RWPE2 (cell line): ENCODE measurements at places on chromosomes 11 and 22.

- DNase-seq, result peak; percentile 38
Observed at GRCh38 chr11:119742263-119742861, 13.4 kb upstream of the NECTIN1 start.

DNA sequence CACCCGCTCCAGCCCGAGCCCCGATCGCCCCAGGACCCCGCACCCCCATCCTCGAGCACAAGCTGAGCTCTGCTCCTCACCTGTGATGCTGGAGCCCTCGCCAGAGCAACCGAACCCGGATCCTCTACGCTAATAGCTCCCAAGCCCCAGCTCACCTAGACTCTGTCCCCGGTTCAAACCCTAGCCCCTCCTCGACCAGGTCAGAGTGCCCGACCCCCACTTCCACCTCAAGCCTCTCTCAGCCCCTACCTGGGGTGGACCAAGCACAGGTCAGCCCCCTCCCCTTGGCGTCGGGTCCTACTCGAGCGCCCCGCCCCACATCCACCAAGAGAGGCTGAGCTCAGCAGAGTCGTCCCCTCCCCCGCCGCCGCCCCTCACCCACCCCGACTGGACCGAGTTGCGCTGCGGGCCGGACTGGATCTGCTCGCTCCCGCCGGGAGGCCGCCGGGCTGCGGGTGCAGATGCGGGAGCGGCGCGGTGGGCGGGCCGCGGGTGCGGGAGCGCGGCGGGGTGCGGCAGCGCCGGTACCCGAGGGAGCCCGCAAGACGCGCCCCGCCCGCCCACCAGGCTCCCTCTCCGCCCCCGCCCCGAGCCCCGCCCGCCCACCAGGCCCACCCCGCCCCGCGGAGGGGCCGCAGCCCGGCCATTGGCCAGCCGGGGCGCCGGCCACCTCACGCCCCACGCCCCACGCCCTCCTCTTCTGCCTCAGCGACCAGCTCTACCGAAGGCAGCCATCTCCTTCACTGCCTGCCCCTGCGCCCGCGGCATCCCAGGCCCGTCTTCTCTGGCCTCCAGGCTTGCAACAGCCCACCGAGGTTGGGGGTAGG is 577 bp upstream of the DKK3 start:
- DNase-seq, result no peak

DNA sequence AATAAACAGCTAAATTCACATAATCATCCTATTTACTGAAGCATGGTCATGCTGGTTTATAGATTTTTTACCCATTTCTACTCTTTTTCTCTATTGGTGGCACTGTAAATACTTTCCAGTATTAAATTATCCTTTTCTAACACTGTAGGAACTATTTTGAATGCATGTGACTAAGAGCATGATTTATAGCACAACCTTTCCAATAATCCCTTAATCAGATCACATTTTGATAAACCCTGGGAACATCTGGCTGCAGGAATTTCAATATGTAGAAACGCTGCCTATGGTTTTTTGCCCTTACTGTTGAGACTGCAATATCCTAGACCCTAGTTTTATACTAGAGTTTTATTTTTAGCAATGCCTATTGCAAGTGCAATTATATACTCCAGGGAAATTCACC is 10.7 kb downstream of the RAG1 start:
- no peak for DNase-seq

DNA sequence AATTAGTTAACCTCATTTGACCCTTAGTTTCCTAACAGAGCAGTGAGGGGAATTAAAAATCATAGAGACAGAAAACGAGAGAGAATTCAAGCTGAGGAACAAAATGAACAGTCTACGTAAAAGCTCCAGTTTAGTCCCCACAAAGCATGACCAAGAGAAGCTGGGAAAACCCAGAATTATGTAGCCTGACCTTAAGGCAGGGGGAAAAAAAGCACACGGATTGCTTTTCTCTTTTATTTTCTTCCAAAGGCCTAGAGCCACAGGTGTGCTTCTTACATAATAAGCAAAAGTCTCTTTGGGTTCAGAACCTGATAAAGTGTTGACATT is 514 bp upstream of the AMBRA1 start:
- DNase-seq, result no peak

DNA sequence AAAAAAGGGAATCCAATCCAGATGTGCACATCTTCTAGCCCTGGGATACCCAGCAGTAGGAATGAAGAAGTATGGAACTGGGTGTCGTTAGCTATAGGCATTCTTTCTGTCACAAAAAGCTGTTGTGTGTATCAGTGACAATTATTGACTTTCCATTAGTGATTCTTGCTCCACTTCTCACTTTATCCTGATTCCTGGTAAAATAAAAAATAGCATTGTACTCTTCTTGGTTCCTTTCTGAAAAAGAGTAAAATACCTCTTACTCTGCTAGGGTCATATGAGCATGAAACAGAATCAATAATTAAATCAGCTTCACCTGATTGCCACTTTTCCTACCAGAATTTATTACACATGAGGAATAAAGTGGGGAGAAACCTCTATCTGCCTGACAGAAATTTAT is at the start of gene OR52E6:
OR52E6 (minus strand) TSS at position 101 of the 400 bp plus-strand sequence; CDS start at position 101, 0 bp downstream.
- DNase-seq, result no peak

- no peak for DNase-seq
Observed at GRCh38 chr11:120236169-120237107, 3.5 kb upstream of the POU2F3 start.

- no peak for DNase-seq
Observed at GRCh38 chr11:107439586-107440167, 17.9 kb downstream of the CWF19L2 start.

GRCh38 chr11:69949327-69949726 is 128.8 kb upstream of the ANO1 start:
- peak; percentile 82 for DNase-seq

DNA sequence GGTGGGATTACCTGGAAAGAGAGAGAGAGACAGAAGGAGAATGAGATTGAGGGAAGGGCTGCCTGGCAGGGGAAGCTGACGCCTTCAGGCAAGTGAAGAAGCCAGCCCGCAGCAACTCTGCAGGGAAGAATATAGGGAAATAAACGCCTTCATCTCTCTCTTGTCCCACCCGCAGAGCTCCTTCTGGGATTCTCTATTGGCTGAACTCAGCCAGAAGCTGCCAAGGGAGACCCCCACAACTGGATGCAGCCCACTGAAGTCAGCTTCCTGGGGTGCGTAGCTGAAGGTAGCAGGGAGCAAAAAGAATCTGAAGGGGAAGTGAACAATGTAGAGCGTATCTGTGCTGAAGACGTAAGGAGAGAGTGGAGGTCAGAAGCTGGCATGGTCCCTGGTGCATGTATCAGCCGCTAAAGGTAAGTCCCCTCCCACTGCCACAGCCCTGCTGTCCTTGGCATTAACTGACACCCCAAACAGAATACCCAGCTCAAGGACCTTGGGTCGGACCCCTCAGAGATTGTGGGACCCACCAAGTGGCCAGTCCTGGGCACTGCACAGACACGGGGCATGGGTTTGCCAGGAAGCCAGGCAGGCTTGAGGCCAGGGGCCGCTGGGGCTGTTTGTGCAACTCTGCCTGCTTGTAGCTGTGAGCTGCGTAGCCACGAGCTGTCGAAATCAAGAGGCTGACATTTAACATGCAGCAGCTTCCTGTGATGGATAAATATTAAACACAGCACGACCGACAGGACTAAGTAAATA is 469.9 kb downstream of the MN1 start:
- no peak for DNase-seq

DNA sequence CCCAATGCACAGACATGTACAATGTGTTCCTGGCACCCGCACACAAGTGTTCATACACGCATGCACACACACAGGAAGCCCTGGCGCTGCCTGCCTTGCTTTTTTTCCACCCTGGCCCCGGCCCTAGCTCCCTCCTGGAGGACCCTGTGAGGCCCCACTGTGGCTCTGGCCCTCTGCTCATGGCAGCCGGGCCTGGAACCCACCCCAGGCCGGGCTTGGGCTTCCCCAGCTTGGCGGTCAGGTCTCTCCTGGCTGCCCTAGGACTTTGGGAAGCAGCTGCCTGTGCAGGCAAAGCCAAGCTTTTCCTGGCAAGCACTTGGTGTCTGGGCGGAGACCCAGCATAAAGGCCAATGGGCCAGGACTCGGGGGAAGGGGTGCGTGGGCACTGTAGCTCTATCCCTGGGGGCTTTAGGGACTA is 30.5 kb downstream of the CD82 start:
- no peak for DNase-seq

DNA sequence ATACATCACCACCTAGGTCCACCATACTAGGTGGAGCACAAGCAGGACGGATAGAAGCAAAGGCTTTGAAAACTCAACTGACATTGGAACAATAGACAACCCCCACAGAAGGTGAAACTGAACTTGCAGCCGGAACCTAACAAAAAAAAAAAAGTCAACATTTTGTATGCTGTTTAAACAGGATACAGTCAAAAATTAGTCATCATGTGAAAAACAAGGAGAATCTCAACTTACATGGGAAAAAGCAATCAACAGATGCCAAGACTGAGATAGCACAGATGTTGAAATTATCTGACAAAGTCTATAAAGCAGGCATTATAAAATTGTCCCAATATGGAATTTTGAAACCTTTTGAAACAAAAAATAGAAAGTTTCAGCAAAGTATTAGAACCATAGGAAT is 123.8 kb downstream of the RAB38 start:
- DNase-seq, result no peak

- no peak for DNase-seq
Observed at GRCh38 chr11:68148879-68149278, 27.7 kb upstream of the CHKA start.

GRCh38 chr11:44711787-44712608 is 14.8 kb upstream of the TSPAN18 start:
- DNase-seq, result no peak

GRCh38 chr11:103547024-103547423 is 437.8 kb downstream of the DYNC2H1 start:
- DNase-seq, result no peak

DNA sequence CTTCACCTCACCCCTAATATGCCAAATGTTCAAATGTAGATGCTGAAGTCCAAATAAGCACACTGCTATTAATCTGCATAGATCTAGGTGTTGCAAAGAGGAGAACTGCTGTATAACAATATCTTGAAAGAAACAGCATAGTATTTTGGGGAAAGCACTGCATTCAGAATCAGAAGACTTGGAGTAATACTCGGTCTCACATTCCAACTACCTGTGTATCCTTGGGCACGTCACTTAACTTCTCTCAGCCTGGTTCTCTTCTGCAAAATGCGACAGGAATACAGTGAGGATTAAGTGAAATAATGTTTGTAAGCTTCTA is 332 bp upstream of the HMGXB4 start:
- no peak for DNase-seq

GRCh38 chr11:69442012-69442806 is 39.3 kb upstream of the LINC01488 start:
- no peak for DNase-seq

DNA sequence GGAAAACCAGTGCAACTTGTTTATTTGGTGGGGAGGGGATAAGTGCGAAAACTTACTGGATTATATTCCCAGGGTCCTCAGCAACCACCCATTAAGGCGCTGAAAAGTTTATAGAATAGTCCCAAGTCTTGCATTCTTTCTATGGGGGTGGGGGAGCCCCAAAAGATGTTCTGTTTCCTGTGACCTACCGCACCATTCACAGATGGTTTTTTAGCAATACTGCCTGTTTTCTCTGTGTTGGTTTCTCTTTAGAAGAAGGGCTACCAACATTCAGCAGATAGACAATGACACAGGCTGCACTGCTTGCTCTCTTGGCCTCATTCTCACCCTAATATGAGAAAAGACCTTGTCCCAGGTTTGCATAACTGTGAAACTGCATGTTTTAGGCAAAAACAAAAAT is 86.5 kb downstream of the FAM76B start:
- DNase-seq, result no peak

GRCh38 chr11:19633276-19633675 is 79.4 kb upstream of the NAV2 start:
- no peak for DNase-seq

- DNase-seq, result no peak
Observed at GRCh38 chr11:21653951-21654421, 538.9 kb upstream of the ANO5 start.

DNA sequence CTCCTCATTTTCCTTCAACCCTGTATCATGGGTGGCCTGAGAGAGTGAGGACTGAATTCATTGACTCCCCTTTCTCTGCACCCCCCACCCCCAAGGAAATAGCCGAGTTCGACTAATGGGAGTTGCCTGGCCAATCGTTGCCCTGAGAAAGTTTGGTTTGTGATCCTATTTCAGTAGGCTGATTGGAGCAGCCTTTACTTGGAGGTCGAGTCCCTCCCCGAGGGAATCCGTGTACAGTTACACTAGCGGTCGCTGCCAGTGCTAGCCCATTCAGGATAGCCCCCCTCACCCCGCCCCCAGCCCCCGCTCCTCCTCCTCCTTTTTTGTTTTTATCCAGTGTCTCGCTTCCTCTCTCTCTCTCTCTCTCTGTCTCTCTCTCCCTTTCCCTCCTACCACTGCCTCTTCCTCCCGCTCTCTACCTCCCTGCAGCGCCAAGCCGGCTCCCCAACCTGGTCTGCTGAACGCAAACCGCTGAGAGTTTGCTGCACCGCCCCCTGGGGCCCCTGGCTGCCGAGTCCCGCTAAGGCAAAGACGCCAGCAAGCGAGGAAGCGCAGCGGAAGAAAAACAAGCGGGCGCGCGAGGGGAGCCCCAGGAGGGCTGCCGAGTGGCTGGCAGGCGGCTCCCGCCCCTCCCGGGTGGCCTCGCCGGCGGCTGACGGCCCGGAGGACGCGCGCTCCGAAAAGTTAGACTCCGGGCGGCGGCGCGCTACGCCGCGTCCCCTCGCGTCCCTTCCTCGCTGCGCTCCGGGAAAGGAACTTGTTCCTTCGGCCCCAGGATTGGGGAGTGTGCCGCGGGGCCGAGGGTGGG is at the start of gene GRAMD1B:
GRAMD1B (plus strand) TSS at position 357 of the 808 bp plus-strand sequence. CDS start 524 bp downstream, outside the sequence.
- DNase-seq, result peak; percentile 65

DNA sequence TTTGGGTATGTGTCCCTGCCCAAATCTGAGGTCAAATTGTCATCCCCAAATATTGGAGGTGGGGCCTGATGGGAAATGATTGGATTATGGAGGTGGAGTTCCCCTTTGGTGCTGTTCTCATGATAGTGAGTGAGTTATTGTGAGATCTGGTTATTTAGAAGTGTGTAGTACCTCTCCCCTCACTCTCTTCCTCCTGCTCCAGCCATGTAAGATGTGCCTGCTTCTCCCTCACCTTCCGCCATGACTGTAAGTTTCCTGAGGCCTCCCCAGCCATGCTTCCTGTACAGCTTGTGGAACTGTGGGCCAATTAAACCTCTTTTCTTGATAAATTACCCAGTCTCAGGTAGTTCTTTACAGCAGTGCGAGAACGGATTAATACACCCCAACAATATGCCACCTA is 9.0 kb downstream of the GAB2 start:
- no peak for DNase-seq
